Mesothelial cell of epicardium (in vitro differentiated cells): ENCODE measurements at places on chromosomes 7 and 10.

DNA sequence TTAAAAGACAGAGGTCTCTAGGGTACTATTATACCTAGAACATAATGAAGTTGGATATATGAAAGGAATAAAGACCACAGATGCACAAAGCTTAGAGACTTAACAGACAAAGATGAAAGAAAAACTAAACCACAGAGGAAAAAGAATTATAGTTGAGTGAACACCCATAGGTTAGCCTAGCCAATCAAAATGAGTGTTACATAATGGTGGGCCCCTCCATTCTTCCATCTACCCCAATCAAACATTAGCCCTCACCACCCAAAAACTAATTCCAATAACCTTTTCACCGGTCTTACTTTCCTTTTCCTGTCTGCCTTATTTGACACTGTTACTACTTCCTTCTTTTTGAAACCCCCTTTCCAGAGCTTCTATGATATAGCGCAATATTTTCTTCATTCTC lies 130.1 kb downstream of the ELMO1 start:
- H3K27ac ChIP-seq: no peak overlapping the region
- no peaks in the 10 kb centered on the region for H3K4me1 ChIP-seq
- no peak for DNase-seq
- H3K27me3 ChIP-seq: no peaks in the 10 kb centered on the region
- no peaks in the 10 kb centered on the region for H3K36me3 ChIP-seq

DNA sequence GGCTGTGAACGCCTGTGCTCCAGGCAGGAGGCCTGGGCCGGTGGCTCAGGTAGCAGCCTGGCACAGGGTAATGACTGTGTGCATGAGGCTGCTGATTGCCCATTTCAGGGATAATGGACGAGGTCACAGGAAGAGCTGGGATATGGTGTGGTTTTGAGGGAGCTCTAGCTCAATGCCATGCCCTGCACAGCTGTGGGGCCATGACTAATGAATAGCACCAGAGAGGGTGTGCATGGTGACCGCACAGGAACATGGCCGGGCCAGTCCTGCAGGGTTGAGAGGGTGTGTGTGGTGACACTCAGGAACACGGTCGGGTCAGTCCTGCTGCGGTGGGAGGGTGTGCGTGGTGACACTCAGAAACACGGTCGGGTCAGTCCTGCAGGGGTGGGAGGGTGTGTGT lies 21.8 kb downstream of the NKX6-2 start:
- H3K4me3 ChIP-seq: no peak overlapping the region
- H3K27ac ChIP-seq: no peak overlapping the region
- no peaks in the 10 kb centered on the region for H3K27me3 ChIP-seq
- DNase-seq: no peak
- peaks cover 48% of the 10 kb centered on the region for H3K36me3 ChIP-seq

DNA sequence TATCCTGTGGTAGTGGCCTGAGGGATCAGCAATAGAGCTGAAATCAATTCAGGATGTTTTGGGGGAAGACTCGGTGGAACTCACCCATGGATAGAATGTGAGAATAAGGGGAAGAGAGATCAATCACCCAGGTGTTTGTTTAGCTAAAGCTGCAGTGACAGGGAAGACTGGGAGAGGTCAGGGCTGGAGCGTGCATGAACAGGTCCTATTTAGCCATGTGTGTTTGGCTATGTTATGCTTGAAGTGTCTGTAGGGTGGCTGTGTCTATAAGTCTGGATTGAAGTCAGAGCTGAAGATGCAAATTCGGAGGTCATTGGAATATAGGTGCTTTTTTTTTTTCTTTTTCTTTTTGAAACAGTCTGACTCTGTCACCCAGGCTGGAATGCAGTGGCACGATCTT lies 4.6 kb downstream of the ATP6V1F start:
- peaks cover 27% of the 10 kb centered on the region for H3K27me3 ChIP-seq
- peaks cover 12% of the 10 kb centered on the region for H3K36me3 ChIP-seq
- peaks cover 42% of the 10 kb centered on the region for H3K4me1 ChIP-seq
- H3K4me3 ChIP-seq: no peak overlapping the region
- no peak overlapping the region for H3K27ac ChIP-seq

GRCh38 chr10:44280226-44281014 lies 104.5 kb downstream of the CXCL12 start:
- H3K27ac ChIP-seq: no peak overlapping the region
- H3K4me1 ChIP-seq: peaks cover 2% of the 10 kb centered on the region
- DNase-seq: no peak
- peaks cover 3% of the 10 kb centered on the region for H3K36me3 ChIP-seq
- no peaks in the 10 kb centered on the region for H3K27me3 ChIP-seq

- H3K27me3 ChIP-seq: peaks cover 6% of the 10 kb centered on the region
- H3K4me1 ChIP-seq: no peaks in the 10 kb centered on the region
- H3K36me3 ChIP-seq: no peaks in the 10 kb centered on the region
- no peak for DNase-seq
- no peak overlapping the region for H3K4me3 ChIP-seq
Observed at GRCh38 chr7:17611611-17612010, 313.2 kb downstream of the AHR start.

- no peaks in the 10 kb centered on the region for H3K36me3 ChIP-seq
- no peaks in the 10 kb centered on the region for H3K27me3 ChIP-seq
- H3K4me1 ChIP-seq: peaks cover 5% of the 10 kb centered on the region
- no peak overlapping the region for H3K27ac ChIP-seq
- DNase-seq: no peak
Observed at GRCh38 chr7:73585196-73585595, 6.8 kb upstream of the TBL2 start.

- H3K36me3 ChIP-seq: peaks cover 3% of the 10 kb centered on the region
- no peaks in the 10 kb centered on the region for H3K27me3 ChIP-seq
- H3K4me3 ChIP-seq: no peak overlapping the region
Observed at GRCh38 chr10:114609518-114610426, 48.3 kb downstream of the ABLIM1 start.

DNA sequence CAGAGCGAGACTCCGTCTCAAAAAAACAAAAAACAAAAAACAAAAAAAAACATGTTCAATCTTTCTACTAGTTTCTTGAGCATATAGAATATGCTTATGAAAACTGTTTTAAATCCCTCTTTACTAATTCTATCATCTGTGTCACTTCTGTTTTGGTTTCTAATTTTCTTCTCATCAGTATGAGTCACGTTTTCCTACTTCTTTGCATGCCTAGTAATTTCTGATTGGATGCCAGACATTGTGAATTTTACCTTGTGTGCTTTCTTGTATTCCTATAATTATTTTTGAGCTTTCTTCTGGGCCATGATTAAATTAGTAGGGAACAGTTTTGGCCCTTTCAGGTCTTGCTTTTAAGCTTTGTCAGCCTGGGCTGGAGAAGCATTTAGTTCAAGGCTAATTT lies 9.9 kb downstream of the MICU1 start:
- no peaks in the 10 kb centered on the region for H3K27me3 ChIP-seq
- no peak overlapping the region for H3K27ac ChIP-seq
- no peak for DNase-seq
- no peak overlapping the region for H3K4me3 ChIP-seq
- H3K4me1 ChIP-seq: peaks cover 25% of the 10 kb centered on the region

GRCh38 chr7:83882551-83882950 lies 233.6 kb upstream of the SEMA3E start:
- H3K4me3 ChIP-seq: no peak overlapping the region
- no peaks in the 10 kb centered on the region for H3K27me3 ChIP-seq
- no peaks in the 10 kb centered on the region for H3K36me3 ChIP-seq
- no peak overlapping the region for H3K27ac ChIP-seq
- H3K4me1 ChIP-seq: peaks cover 10% of the 10 kb centered on the region

GRCh38 chr7:106239406-106239805 lies 45.4 kb downstream of the NAMPT start:
- H3K36me3 ChIP-seq: peaks cover 3% of the 10 kb centered on the region
- no peak overlapping the region for H3K27ac ChIP-seq
- DNase-seq: no peak
- H3K4me3 ChIP-seq: no peak overlapping the region
- no peaks in the 10 kb centered on the region for H3K4me1 ChIP-seq
- H3K27me3 ChIP-seq: peaks cover 4% of the 10 kb centered on the region

GRCh38 chr10:93097386-93097785 lies 23.7 kb downstream of the CYP26A1 start:
- H3K4me3 ChIP-seq: no peak overlapping the region
- no peaks in the 10 kb centered on the region for H3K27me3 ChIP-seq
- no peaks in the 10 kb centered on the region for H3K4me1 ChIP-seq
- peak overlapping the region; percentile 2 for H3K27ac ChIP-seq
- H3K36me3 ChIP-seq: no peaks in the 10 kb centered on the region

DNA sequence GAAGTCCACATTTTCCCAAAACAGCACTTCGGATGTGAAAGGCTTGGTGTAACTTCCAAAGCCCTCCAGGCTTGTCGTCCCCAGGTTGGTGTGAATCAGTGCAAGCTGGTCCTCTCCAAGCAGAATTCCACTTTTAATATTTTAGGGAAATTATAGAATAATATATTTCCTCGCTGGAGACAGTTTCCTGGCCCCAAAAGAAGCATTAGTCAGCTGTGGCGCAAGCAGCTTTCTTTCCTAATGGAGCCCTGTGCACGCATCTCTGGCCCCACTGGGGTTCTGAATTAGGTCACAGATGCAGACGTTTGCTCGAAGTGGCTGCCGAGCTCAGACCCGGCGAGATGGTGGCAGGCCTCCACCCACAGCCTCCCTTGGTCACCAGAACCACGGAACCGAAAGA lies 33.3 kb upstream of the MNX1 start:
- H3K4me3 ChIP-seq: no peak overlapping the region
- H3K36me3 ChIP-seq: no peaks in the 10 kb centered on the region
- H3K4me1 ChIP-seq: no peaks in the 10 kb centered on the region
- peaks cover 44% of the 10 kb centered on the region for H3K27me3 ChIP-seq

DNA sequence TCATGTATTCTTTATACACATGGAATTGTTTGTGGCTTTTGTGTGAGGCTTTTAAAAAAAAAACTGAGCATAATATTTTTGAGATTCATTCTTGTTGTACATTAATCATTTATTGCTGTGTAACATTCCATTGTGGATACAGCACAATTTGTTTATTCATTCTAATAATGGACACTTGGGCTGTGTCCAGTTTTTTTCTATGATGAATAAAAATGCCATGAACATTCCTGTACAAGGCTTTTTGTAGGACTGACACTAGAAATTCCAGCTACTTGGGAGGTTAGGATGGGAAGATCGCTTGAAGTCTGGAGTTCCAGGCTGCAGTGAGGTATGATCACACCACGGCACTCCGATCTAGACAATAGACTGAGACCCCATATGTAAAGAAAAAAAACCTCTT lies 254.3 kb upstream of the CACNA2D1 start:
- H3K36me3 ChIP-seq: no peaks in the 10 kb centered on the region
- no peaks in the 10 kb centered on the region for H3K4me1 ChIP-seq
- no peaks in the 10 kb centered on the region for H3K27me3 ChIP-seq
- H3K4me3 ChIP-seq: no peak overlapping the region
- DNase-seq: no peak

DNA sequence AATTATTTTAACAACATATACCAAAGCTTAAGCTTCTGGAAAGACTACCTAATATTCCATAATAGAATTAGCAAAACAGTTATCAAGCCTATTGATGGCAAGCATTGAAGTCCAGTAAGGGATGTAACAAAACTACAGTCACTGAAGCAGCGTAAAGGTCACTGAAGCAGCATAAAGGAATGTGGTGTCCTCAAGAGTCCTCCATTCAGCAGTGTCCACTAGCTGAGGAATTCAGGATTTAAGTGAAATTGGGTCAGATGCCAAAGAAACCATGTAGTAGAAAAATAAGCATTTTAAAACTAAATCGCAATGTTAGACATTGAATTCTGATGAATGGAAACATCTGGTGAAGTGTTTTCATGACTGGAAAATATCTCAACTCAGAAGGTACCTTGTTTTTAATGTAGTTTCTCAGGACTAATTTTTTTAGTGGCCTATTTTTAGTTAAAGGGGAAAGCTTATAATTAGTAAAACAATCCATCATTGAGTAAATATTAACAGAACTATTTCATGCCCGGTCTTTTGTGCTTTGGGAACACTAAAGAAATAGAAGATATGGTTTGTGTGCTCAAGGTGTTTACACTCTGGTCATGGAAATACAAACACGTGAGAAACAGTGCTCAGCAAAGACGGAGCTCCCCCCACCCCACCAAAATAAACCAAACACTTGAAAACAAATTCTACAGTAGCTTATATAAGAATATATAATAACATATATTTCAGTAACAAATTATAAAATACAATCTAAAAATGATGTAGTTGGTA lies 121.4 kb downstream of the CDK14 start:
- DNase-seq: no peak
- no peaks in the 10 kb centered on the region for H3K36me3 ChIP-seq
- H3K4me1 ChIP-seq: peaks cover 16% of the 10 kb centered on the region
- H3K4me3 ChIP-seq: no peak overlapping the region
- no peaks in the 10 kb centered on the region for H3K27me3 ChIP-seq

DNA sequence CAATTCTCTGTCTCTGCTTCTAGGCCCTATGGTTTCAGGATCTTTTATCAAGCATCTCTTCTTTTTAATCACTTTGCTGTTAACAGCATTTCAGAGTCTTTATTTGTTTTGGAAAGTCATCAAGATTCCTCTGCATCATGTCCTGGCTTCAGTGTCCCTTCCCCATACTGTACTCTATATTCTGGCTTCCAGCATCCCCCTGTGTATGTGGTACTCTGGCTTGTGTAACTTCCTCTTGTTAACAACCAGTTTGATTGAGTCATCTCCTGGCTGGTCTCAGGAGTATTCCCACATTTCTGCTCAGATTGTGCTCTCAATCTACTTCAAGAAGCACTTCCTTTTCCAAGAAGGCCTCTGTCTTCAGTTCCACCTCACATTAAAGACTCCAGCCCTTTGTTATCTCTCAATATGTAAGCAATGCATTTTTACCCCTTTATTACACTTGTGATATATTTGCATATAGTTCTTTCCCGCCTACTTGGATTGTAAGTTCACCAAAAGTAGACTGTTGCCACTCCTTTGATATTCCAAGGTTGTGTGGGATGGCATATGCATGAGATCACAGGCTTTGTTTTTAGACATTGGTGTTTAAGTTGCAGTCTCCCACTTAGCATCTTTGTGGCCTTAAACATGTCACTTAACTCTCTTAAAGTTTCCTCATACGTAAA lies 15.1 kb upstream of the ATE1 start:
- no peak for DNase-seq
- H3K4me3 ChIP-seq: no peak overlapping the region
- H3K27ac ChIP-seq: no peak overlapping the region
- peaks cover 7% of the 10 kb centered on the region for H3K36me3 ChIP-seq
- peaks cover 6% of the 10 kb centered on the region for H3K4me1 ChIP-seq
- H3K27me3 ChIP-seq: no peaks in the 10 kb centered on the region

GRCh38 chr7:44240983-44241510 lies 40.3 kb downstream of the YKT6 start:
- peak; percentile 50 for DNase-seq
- H3K27ac ChIP-seq: no peak overlapping the region
- peak overlapping the region; percentile 20 for H3K4me3 ChIP-seq
- peaks cover 8% of the 10 kb centered on the region for H3K4me1 ChIP-seq
- no peaks in the 10 kb centered on the region for H3K36me3 ChIP-seq
- no peaks in the 10 kb centered on the region for H3K27me3 ChIP-seq

DNA sequence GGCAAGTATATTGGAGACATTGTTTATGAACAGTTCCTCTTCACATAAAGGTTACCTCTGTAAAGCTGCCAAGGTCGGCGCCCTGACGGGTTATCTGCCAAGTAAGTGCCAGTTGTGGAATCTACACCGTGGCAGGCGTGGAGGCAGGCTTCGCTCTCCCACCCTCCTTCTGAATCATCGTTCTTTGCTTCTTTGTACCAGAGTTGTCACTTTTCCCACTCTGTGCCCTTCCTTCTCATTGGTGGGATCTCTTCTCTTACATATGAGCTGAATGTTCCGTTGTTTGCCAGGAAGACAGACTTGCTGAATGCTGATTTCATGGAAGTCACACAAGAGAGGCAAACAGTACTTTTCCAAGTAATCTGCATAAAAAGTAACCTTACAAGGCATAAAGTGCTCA lies 40.6 kb upstream of the PTPRZ1 start:
- H3K4me1 ChIP-seq: no peaks in the 10 kb centered on the region
- H3K27ac ChIP-seq: no peak overlapping the region
- peaks cover 21% of the 10 kb centered on the region for H3K27me3 ChIP-seq
- no peak for DNase-seq
- no peak overlapping the region for H3K4me3 ChIP-seq
- H3K36me3 ChIP-seq: no peaks in the 10 kb centered on the region
